Adrenal gland (tissue), 19 donors: ENCODE measurements at places on chromosomes 12 and 14. TPM values are rescaled to one million over a fixed set of nuclear protein-coding genes. Genes with fewer than 3 reads are reported as not detected.
A peak's percentile ranks its signal among the peaks of the same experiment; 100 is the strongest.

The TGFB3 gene
- 72.1 TPM for total RNA-seq

The RTL1 gene
- not detected for total RNA-seq

DNA sequence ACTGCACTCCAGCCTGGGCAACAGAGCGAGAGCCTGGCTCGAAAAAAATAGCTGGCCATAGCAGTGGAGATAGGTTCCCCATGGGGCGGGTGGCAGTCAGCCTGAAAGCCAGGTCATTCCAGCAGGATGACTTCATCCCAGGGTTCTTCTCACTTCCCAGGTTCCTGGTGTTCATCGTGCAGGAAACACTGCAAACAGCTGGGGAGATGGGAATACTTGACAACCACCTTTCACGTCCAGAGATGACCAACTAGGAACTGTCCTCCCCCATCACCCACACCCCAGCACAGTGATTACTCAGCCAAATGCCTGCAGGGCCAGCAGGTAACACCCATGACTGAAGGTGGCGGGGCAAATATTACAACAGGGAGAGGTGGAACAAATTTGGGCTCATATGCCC lies 1.7 kb downstream of the VSIG10 start:
- peak; percentile 22 for DNase-seq
- no peak overlapping the region for H3K4me3 ChIP-seq
- H3K27me3 ChIP-seq: no peaks in the 10 kb centered on the region
- H3K27ac ChIP-seq: no peak overlapping the region
- peaks cover 19% of the 10 kb centered on the region for H3K4me1 ChIP-seq

DNA sequence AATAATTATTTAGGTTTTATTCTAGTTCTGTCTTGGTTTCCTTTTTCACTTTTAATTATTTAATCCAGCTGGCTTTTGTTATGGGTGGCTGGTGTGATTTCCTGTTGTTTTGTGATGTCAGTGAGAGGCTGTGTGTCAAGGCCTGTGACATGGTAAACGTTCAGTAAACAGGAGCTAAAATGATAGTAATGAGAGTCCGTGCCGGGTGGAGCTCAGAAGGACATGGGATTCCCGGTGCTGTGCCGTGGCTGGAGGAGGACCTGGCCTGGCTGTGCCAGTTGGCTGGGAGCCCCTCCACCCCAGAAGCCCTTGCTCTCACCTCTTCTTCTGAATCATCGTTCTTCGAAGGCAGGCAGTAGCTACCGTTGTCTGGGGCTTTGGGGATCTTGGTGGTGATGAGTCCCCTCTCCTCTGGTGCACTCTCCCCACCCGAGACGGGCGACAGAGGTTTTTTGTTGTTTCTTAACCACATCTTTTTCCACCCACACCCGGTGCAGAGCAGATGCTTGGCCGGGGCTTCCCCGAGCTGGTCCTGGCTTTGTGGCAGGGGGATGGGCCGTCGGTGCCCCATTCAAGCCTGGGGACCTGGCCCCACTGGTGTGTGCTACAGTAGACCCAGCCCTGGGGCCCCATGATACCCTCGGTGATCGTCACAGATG lies 29.1 kb downstream of the SH2B3 start:
- H3K36me3 ChIP-seq: no peaks in the 10 kb centered on the region
- H3K4me1 ChIP-seq: peaks cover 86% of the 10 kb centered on the region
- H3K27me3 ChIP-seq: no peaks in the 10 kb centered on the region
- peak overlapping the region; percentile 79 for H3K27ac ChIP-seq
- peak; percentile 76 for DNase-seq

The RNASE1 gene
- total RNA-seq: 2,068 TPM

GRCh38 chr14:102969060-102969791 lies 46.8 kb downstream of the AMN start:
- no peak overlapping the region for H3K4me3 ChIP-seq
- no peak overlapping the region for H3K27ac ChIP-seq
- no peak for DNase-seq
- H3K27me3 ChIP-seq: no peaks in the 10 kb centered on the region
- no peaks in the 10 kb centered on the region for H3K36me3 ChIP-seq
- H3K4me1 ChIP-seq: no peaks in the 10 kb centered on the region

DNA sequence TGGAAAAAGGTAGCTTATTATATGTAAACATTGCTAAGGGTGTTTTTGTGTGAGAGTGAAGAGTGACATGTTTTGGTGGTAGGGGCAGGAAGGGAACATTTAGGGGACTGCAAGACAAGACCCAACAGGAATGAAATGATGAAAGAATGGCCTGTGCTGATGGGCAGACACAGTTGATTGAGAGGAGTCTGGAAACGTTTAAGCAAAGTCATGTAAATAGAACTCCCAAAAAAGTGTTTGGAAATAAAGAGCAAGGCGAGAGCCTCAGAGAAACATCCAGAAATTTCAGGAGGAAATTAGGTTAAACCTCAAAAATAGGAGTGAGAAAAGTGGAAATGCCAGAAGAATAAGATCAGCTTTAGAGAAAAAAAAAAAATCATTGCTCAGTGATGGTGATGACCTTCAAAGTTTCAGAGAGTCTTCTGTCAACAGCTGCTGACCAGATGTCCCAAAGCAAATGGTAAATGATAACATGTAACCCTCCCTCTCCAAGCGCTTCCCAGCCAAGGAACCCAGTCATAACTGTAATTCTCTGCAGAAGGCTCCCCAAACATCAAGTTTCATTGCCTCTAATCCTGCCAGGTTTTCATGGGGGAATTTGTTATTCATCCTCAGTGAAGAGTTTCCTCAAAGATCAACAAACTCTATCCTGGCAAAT lies 223.2 kb upstream of the FAR2 start:
- H3K4me1 ChIP-seq: no peaks in the 10 kb centered on the region
- H3K27ac ChIP-seq: no peak overlapping the region
- DNase-seq: no peak
- H3K27me3 ChIP-seq: no peaks in the 10 kb centered on the region

DNA sequence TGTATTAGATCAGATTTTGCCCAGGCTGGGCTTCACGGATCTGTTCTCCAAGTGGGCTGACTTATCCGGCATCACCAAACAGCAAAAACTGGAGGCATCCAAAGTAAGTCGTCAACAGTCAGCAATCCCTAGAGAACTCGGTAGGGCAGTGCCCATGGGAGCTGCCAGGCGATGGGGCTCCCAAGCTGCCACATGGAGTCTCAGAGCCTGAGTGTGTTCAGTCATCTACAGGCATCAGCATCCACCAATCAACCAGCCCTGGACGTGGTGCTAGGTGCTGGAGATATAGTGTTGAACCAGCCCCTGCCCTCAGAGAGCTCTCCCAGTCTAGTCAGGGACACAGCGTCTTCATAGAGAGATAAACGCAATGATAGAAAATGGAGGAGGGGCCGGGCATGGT lies 6.9 kb downstream of the SERPINA4 start:
- DNase-seq: no peak
- no peak overlapping the region for H3K27ac ChIP-seq
- H3K4me3 ChIP-seq: no peak overlapping the region
- no peaks in the 10 kb centered on the region for H3K27me3 ChIP-seq
- no peaks in the 10 kb centered on the region for H3K36me3 ChIP-seq
- no peaks in the 10 kb centered on the region for H3K4me1 ChIP-seq

GRCh38 chr14:90733139-90733808 lies 83.0 kb downstream of the TTC7B start:
- no peaks in the 10 kb centered on the region for H3K27me3 ChIP-seq
- H3K4me1 ChIP-seq: peaks cover 15% of the 10 kb centered on the region
- H3K4me3 ChIP-seq: no peak overlapping the region
- DNase-seq: no peak
- H3K27ac ChIP-seq: no peak overlapping the region
- no peaks in the 10 kb centered on the region for H3K36me3 ChIP-seq

DNA sequence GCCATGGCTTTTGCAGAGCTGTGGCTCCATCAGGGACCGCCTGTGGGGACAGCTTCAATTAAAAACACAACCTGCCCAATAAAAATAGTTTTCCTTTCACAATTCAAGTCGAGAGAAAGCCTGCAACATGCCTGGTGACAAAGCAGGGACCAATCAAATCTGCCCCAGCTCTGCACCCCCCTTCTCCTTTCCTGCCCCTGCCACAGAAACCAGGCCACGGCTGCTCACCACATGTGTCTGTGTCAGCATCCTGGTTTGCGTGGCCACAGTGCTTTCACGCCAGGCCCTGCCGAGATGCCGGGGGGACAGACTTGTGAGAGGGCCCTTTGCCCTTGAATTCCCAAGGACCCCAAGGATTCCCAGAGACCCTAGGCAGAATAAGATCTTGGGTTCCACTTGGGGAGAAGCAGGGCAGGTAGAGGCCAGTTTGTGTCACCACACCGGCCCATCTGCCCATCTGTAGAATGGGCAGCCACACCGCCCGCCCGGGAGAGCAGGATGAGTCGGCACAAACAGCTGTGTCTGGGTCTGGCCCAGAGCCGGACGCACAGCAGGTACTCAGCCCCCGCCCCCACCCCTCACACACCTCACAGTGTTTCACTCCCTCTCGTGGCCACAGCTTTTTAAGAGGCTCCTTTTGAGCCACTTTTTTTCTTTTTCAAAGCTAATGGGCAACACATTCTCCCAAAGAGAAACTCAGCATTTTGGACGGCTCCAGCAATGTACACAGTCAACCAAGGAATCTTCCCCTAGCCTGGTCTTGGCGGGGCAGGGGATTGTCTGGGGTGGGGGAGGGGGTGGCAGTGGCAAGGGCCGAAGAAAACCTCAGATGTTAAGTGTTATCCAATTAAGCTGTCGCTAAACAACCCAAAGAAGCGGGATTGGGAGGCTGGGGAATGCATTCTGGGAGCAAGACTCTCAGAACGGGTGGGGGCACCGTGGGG lies 41.5 kb downstream of the BCL11B start:
- no peaks in the 10 kb centered on the region for H3K36me3 ChIP-seq
- no peak overlapping the region for H3K27ac ChIP-seq
- H3K4me1 ChIP-seq: peaks cover 5% of the 10 kb centered on the region
- H3K4me3 ChIP-seq: no peak overlapping the region
- peaks cover 8% of the 10 kb centered on the region for H3K27me3 ChIP-seq
- DNase-seq: no peak

The POTEM gene
- total RNA-seq: not detected

- H3K27me3 ChIP-seq: no peaks in the 10 kb centered on the region
- no peaks in the 10 kb centered on the region for H3K36me3 ChIP-seq
- no peak overlapping the region for H3K27ac ChIP-seq
- H3K4me3 ChIP-seq: no peak overlapping the region
- H3K4me1 ChIP-seq: no peaks in the 10 kb centered on the region
These were observed 257.3 kb upstream of the LRFN5 start for GRCh38 chr14:41349289-41349910.

DNA sequence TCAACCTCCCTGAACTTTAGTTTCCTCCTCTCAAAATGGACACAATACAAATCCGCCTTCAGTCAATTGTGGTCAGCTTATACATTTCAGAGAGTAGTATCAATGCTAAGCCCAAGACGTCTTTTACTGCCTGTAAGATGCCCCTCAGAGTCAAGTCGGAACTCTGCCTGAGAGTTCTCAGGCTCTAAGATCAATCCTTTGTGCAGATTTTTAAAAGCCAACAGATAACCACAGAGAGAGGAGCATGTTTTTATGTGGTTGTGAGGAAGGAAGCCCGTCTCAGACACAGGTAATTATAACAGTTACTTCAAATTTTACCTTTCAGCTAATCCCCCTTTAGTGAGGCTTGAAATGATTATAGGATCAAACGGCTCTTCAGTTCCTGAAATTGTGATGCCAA lies 91.6 kb downstream of the HELB start:
- DNase-seq: no peak
- no peaks in the 10 kb centered on the region for H3K4me1 ChIP-seq
- H3K4me3 ChIP-seq: no peak overlapping the region

GRCh38 chr12:242496-242895 lies 20.1 kb downstream of the SLC6A13 start:
- H3K4me3 ChIP-seq: no peak overlapping the region
- no peak overlapping the region for H3K27ac ChIP-seq
